ENCODE measurements at places on chromosomes 3 and 15.

DNA sequence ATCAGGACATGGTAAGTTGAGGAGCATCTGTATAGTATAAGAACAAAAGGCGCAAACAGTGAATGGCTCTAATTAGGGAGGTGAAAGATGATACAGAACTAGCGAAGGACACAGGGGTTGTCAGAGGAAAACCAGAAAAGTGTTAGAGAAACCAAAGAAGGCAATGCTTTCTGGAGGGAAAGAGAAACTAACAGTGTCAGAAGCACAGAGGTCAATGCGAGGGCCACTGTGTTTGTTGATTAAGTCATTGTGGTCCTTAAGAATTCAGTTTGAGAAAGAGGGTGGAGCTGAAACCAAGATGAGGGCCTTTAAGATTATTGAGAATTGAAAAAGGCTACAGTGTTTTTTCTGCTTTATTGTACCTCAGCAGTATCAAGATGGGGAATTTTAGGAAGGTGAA lies 28.8 kb downstream of the ATG7 start:
- no peak for DNase-seq

DNA sequence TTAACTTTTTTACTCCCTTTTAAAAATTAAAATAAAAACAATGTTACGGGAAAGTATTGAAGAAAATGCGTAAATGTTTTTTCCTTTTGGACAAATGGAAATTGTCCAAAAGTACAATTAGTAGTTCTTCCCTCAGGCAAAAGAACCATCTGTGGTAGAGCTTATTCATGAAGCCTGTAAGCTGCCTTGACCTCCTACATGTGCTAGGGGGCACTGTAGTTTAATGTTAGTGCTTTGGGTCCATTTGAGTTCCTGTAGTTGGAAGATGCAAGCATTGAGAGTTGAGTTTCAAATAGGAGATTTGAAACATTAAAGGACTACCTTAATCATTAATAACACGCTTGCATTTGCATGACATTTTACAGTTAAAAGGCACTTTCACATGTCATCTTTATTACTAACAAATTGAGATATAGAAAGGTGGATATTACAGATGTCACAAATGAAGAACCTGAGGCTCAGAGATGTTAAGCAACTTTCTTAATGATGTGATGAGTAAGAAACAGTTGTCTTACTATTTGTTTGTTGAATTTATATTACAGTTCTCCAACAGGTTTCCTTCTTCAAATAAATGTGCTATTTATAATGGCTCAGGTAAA lies 1.8 kb upstream of the ZNF385D start:
- peak; percentile 13 for DNase-seq

DNA sequence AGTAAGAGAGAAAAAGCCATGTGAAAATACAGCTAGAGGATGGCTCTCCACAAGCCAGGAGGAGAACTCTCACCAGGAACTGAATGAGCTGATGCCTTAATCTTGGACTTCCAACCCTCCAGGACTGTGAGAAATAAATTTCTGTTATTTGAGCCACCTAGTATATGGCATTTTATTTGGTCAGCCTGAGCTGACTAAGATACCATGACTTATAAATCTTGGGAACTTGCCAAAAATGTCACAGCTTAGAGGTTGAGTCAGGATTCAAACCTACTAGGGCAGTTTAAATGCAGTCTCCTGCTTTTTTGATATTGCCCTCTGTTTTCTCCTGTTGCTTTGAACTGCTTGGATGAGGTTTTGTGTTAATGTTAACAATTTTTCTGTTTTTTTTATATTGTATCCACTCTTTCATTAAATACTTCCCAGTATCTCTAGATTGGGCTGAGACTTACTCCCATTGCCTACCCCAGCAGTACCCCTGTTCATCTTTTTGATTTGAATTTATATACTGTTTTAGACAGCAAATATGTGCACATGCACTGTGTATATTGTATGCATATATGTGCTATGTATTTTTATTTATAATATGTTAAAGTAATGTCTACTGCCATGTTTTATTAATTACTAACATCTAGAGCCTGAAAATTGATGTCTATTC lies 1223.2 kb downstream of the OTOL1 start:
- DNase-seq, result no peak

DNA sequence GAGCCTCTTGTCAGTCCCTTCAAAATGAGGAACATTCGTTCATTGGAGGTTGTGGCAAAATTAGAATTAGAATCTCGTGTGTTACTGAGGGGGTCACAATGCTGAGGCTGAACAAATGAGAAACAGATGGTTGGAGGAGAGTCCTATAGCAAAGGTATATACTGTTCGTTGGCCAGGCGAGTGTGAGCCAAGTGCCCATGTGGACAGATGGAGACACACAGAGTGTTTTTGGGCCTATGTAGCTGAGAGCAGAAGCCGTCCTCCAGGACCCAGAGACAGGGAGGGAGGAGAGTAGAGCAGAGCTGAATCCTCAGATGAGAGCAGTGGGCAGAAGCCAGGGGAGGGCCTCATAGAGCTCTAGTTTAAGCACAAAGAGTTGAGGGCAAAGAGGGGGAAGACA lies 98.9 kb downstream of the NR1D2 start:
- DNase-seq, result no peak

- no peak for DNase-seq
Observed at GRCh38 chr3:157282261-157283191, 122.6 kb upstream of the CCNL1 start.

- DNase-seq, result peak; percentile 74
Observed at GRCh38 chr3:11601446-11602238, 42.1 kb downstream of the VGLL4 start.

GRCh38 chr15:92813485-92813884 lies 86.6 kb upstream of the CHD2 start:
- DNase-seq, result no peak

GRCh38 chr15:82126346-82126745 lies 80.5 kb upstream of the MEX3B start:
- DNase-seq, result no peak

DNA sequence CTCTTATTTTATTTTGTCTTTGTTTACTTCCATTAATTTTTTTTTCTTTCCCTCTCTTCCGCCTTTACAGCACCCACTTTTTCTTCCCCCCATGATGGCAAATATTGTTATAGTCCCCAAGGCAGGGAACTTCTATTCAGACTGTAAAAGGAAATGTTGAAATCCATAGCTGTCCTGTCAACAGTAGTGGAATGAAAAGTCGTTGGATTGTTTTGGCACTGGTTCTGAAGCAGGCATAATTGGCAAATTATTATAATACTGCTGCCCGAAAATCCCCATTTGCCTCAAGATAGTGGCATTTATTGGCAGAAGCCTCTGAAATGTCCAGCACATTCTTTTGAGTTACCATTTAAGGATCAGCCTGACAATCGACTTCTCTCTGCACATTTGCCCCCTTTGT lies 150.6 kb downstream of the TPRG1 start:
- no peak for DNase-seq

- DNase-seq, result no peak
Observed at GRCh38 chr15:22966321-22967083, 13.7 kb downstream of the CYFIP1 start.

DNA sequence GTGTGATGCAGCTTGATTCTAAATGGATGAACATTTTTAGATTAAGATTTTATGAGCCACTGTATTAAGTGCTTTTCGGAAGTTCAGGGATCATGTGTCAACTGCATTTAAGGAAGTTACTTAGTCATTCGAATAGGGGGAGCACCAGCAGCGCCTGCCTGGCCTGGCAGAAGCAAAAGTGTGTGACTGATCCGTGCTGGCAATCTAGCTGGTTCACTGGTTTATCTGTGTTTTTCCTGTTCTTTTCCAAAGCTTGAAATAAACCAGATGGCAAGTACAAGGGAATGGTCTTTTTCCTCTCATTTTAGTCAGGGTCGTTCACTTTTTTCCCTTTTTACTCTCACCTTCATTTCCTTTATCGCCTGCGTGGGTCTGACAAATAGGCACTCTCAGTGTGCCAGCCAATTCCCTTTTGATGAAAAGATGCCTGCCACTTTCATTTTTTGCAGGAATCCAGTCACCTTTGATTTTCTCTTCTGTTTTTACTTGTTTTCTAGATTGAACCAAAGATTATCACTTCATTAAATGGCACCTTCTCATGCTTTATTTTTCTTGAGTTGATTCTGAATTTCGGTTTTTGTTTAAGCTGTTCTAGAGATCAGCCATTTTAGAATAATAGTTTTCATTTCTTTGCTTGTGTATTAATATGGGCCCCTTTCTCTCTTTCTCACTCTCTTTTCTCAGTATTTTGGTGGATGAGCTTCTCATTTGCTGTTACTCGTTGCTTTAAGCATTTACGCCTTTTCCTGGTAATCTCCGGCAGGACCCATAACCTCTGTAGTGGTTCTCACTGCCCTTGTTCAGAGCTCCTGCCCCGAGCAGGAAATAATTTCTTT lies 2.8 kb downstream of the ABHD2 start:
- DNase-seq, result no peak

DNA sequence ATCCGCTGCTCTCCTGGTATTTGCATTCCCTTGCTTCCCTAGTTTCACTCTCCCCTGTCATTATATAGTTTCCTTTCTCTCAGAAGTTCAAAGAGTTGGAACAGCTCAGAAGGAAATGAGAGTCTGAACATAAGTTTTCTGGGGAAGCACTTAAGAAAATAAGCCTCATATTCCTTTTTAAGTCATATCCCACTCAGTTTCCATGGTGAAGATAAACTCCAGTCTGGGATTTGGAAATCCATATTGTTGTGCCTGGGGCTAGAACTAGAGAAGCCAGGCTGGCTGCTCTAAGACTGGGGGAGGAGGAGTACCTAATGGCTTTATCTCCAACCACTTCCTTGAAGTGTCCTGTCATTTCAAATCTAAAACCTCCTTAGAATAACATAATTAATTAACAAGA lies 134.2 kb upstream of the ALCAM start:
- DNase-seq, result no peak

GRCh38 chr15:57914350-57915055 lies 151.0 kb downstream of the ALDH1A2 start:
- DNase-seq, result no peak

GRCh38 chr15:94287794-94288246 lies 56.5 kb downstream of the MCTP2 start:
- no peak for DNase-seq

- DNase-seq, result peak; percentile 89
Observed at GRCh38 chr3:15051531-15051930, 13.6 kb downstream of the MRPS25 start.

DNA sequence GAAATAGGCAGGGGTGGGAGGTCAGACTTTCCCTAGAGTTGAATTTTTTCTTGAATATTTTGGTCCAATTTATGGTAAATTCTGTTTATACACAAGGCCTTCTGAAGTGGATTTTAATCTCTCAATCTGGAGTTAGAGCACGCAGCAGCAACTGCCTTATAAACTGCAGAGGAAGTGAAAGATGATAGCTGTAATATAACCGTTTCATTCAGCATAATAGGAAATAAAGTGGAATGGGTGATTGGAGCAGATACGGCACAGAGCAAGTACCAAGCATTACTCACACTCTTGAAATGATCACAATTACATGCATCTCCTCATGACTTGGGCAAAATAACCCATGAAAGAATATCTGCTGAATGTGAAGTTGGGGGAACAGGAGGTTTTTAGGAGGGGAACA lies 106.8 kb downstream of the ARRDC4 start:
- no peak for DNase-seq

GRCh38 chr3:141271279-141272030 lies 39.8 kb downstream of the PXYLP1 start:
- no peak for DNase-seq

DNA sequence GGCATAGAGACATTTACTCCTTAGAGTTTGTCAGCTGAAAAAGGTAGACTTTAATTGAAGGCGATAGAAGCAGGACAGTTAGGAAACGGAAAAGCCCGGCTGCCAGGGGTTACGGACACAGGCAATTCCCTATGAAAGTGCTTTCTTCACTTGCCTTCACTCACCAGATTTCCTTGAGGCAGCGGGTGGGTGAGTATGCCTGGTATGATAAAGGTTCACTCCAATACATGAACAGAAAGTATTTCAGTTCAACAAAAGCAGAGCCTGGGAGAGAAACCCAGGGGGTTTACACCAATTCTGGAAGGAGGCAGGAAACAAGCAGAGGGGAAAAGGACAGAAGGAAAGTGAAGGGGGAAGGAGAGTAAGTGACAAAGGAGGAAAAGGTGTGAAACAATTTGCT lies 53.9 kb downstream of the QTRT2 start:
- DNase-seq, result no peak

GRCh38 chr3:182521339-182521738 lies 272.0 kb upstream of the ATP11B start:
- no peak for DNase-seq

DNA sequence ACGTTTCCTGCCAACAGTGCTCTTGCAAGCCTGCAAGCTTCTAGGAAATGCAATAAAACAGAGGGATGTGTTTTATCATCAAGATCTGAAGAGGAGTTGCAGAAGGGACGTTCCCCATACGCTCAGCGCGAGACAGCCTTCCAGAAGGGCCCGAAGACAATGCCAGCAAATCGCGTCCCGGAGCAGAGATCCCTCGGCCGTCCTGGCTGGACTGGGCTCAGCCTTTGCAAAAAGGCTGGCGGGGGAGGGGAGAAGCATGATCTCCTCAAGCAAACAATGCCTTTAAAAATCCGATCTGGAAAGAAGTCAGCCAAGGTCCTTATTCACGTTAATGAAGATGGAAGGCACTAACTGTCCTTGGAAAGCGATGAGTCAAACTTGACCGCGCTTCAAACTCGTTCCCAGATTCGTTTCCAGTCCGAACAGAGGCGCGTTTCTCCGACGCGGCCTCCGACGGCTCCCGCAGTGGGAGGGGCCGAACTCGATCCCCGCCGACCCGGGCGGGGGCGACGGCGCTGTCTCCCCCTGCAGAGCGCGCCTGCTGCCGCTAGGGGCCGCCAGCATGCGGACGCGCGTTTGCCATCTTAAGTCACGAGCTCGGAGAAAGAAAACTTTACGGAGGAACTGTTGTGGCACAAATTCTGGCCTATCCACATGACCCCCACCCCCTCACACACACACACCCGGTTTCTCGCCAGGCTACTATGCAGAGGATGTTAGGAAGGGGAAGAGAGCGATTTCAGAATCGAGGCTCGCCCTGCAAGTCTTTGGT lies 5.5 kb downstream of the BCL6 start:
- DNase-seq, result peak; percentile 97

GRCh38 chr3:18097989-18098388 lies 327.1 kb downstream of the SATB1 start:
- no peak for DNase-seq

GRCh38 chr15:63582718-63583426 lies 14.3 kb upstream of the FBXL22 start:
- no peak for DNase-seq

- DNase-seq, result peak; percentile 84
Observed at GRCh38 chr15:88878720-88879184, 16.6 kb downstream of the HAPLN3 start.

- no peak for DNase-seq
Observed at GRCh38 chr3:8147711-8148110, 353.9 kb upstream of the LMCD1 start.

DNA sequence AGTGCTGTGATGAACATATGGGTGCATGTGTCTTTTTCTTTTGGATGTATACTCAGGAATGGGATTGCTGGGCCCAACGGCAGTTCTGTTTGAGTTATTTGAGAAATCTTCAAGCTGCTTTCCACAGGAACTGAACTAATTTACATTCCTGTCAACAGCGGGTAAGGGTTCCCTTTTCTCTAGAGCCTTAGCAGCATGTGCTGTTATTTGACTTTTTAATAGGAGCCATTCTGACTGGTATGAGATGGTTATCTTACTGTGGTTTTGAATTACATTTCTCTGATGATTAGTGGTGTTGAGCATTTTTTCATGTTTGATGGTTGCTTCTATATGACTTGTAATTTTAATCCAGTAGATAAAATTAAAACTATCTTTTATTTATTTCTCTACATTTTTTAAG lies 1168.6 kb upstream of the ALCAM start:
- no peak for DNase-seq

All from ELF-1 (cell line).